Activated T-cell treated with anti-CD3 and anti-CD28 coated beads, Interleukin-2, amount 50 U/mL, for 4 hours (primary cell): ENCODE measurements at places on chromosomes 16 and 17.

GRCh38 chr16:10465821-10466220 lies 80.0 kb downstream of the ATF7IP2 start:
- no peak for DNase-seq

DNA sequence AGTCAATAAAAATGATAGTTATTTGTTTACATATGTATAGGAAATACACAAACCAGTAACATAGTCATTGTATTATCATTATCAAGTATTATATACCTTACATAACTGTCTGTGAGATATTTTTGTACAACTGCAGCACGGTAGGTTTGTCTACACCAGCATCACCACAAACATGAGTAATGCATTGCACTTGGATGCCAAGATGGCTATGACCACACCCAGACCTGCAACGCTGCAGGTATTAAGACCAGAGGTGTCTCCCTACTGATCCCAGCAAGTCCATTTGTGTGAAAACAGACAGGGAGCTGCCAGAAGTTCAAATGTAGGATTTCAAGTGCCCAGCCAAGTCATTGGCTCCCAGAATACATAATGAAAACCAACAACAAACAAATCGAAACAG lies 34.2 kb upstream of the NOS2 start:
- no peak for DNase-seq

GRCh38 chr17:75008373-75008772 lies 4.1 kb upstream of the MRPL58 start:
- no peak for DNase-seq

DNA sequence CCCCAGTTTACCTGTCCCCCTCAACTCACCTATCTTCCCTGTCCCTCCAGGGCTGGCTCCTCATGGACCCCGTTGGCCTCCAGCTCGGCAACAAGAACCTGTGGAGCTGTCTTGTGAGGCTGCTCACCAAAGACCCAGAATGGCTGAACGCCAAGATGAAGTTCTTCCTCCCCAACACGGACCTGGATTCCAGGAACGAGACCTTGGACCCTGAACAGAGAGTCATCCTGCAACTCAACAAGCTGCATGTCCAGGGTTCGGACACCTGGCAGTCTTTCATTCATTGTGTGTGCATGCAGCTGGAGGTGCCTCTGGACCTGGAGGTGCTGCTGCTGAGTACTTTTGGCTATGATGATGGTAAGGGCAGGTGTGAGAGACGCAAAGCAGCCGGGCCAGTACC lies 31.3 kb downstream of the NLRC5 start:
- no peak for DNase-seq

GRCh38 chr17:44900894-44901293 lies 1.6 kb upstream of the EFTUD2 start:
- DNase-seq, result no peak

GRCh38 chr17:33968350-33969044 lies 286.6 kb upstream of the CCL2 start:
- no peak for DNase-seq

DNA sequence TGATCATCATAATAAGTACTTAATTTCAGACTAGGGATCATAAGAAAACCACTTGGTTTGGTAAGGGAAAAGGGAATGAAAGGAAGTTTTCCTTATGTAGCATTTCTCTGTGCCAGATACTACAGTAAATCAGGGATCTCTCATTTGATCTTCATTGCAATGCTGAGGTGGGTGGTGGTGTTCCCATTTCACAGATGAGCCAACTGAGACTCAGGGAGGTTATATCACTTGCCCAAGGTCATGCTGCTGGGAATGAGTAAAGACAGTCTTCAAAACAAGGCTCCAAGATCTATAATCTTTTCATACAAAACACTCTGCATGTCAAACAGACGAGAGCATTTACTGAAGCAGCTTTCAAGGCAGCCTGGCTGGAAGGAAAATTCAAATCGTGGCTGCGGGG lies 124.6 kb downstream of the GP2 start:
- DNase-seq, result no peak

DNA sequence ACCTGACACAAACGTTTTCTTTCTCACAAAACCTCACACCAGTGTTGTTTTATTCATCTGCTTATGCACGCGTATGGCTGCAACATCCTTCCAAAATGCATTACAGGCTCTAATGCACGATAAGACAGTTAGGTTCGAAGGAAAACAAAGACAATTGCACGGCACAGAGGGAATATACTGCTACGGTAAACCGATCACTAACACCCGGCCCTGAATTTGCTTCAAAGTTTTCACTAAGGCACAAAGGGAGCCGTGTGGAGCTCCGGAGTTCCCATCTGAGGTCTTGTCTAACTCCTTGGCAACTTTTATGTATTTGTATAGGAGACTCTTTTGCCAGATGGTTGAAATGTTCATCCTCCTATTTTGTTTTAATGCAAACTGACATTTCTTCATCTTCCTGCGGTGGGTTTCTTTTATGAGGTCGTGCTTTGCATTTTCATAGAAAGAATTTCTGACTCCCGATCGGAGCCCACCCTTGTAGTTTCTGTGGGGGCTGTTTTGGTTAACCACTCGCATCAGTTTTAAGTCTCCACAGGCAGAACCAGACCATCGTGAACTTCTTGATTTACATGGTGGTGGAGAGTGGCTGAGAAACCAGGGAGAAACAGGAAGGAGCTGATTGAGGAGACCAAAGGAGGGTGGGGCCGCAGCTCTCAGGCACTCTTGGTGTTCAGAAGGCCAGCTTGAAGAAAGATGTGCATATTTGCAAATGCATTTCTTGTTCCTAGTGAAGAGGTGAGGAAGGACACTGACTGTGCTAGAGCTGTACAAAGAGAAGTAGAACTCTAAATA lies 516.8 kb downstream of the MAF start:
- DNase-seq, result no peak
